Peyer's patch (tissue), 4 donors: ENCODE measurements at places on chromosomes 2 and 18.

GRCh38 chr2:128617029-128617590, 298.4 kb upstream of the HS6ST1 start:
- no peak for DNase-seq

DNA sequence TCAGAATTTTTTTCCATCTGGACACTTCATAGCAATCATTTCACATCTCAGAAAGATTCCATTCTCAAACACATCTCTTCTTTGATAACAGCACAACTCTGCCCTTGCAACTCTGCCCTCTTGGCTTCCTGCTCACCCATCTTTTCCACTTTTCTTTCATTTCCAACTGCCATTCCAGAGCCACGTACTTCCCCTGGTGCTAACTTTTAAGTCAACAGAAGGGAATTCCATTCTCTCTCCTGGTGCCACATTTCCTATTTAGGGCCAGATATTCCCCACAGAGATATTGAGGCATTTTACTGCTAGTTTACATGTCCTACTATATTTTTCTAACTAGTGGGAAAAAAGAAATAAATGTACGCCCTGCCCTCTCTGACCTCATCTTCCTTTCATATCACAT, 590.2 kb downstream of the ARHGAP15 start:
- DNase-seq: no peak

DNA sequence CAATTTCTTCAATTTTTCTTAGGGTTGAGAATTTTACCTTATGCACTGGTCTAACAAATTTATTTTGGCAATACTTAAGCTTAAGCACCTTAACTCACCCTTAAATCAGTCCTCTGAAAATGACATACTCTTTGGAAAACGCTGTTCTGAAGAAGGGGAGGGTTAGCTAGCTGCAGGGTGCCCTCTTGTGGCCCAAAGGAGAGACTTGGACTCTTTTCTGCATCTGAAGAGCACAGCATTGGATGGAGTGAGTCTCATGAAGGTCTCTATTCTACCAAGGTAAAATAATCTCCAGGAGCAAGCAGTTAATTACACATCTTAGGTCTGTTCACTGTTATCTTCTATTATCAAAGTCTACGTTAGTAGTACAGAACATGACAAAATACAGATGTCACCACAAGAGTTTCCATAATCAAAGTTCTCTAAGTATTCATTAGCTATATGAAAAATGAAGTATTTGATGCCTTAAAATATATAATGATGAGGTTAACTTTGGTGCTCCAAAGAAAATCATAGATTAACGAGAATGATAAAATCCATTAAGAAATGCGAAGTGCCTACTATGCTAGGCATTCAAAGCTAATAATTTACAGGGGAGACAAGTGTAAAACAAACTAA, 24.4 kb downstream of the PUM2 start:
- DNase-seq: peak; percentile 74

DNA sequence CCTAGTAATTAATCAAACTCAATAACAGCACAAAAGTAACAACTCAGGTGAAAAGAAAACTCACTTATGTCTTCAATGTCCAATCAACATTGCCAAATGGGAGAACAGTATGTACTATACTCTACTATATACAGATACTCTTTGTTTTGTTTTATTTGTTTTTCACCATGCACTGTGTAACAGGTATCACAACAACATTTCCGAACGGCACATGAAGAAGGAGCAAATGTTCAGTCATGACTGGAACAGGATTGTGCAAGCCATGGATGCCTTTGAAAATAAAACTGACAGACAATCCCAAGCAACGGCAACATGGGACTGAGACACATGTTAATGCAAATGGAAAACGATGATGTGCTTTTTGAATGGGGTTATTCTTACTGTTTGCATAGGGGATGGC, 334.9 kb upstream of the THUMPD2 start:
- DNase-seq: no peak

GRCh38 chr2:208586516-208586915, 179.9 kb downstream of the PTH2R start:
- DNase-seq: no peak

- DNase-seq: no peak
Observed at GRCh38 chr2:225117051-225117716, 74.9 kb upstream of the DOCK10 start.

GRCh38 chr18:25284861-25285550, 67.0 kb downstream of the ZNF521 start:
- DNase-seq: no peak

GRCh38 chr2:131058920-131059319, 34.3 kb downstream of the FAM168B start:
- peak; percentile 6 for DNase-seq

- DNase-seq: no peak
Observed at GRCh38 chr18:31373641-31374040, 2.9 kb upstream of the DSG4 start.

GRCh38 chr2:86482034-86482433, 40.9 kb downstream of the KDM3A start:
- no peak for DNase-seq

GRCh38 chr2:236622201-236622600, 52.6 kb downstream of the ACKR3 start:
- no peak for DNase-seq

DNA sequence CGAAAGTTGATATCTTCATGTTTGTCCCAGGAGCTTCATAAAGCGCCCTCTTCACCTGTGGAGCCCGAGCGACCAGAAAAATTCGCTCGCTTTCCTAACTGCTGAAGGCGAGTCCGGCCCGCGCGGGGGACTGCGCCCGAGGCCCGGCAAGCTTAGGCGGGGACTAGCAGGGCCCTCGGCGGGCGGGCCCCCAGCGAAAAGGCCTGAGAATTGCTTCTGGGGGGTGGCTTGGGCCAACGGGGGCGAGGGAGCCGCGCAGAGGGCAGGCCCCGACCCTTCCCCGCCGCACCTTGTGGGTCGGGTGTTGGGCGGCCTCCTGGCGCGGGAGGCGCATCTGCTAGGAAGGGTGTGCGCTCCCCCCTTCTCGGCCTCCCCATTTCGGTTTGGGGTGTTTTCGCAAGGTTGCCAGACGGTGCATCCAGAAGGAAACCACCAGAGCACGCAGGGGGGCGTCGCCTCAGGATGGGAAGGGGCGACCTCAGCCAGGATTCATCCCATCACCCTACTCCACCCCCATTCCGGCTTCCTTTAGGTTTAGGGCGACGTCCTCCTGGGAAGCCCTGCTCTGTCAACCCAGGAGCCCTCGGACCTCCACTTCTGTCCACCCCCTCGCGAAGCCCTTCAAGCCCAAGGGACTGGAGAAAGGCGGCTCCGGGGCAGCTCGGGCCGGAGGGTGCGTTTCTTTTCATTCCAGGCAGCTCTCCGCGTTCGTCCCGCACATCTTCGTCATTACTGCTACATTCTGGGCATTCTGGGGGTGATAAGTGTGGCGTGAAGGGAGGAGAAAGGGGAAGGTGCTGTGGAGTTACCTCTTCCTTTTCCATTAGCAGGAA, 9.1 kb downstream of the SP9 start:
- no peak for DNase-seq

DNA sequence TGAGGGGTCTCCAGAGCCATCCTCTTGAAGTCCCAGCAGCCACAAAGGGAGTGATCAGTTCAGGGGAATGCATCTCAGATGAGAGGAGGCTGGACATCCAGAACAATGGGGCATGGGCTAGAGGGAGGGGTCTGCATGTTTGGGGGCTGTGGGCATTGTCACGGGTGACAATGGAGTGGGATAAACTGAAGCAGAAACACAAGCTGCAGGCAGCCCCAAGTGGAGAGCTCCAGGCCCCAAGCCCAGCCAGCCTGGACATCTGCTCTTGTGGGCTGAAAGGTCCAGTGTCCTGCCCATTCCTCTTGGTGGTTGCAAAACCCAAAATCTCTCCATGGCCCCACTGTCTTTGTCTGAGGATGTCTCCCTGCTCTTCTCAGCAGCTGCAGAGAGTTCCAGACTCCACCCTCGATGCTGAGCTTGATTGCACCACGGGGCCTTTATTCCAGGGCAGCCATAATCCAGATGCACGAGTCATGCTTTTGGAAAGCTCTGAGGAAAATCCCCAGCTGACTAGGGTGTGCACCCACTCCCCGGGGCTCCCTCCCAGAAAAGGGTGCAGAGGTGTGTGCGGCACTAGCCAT, 149.4 kb downstream of the TNS1 start:
- DNase-seq: no peak

- DNase-seq: no peak
Observed at GRCh38 chr2:84857566-84857965, 23.3 kb downstream of the TRABD2A start.

DNA sequence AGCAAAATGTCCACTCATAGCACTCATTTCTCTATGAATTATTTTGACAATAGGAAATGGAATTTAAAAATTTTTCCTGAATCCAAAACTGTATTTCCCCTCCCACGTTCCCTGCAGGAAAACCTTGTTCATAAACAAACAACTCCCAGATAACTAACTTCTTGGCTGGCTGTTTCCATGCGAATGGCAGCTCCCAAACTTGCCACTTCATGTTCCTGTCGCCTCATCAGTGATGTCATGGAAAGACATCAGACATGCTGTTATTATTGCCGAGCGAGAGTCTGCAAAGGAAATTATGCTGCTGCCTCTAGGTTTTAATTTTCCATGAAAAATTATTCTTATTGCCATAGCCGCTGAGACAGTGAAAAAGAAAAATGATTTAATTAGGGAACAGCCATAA, 117.0 kb upstream of the RIOK3 start:
- DNase-seq: no peak

GRCh38 chr18:68703326-68703725, 11.6 kb downstream of the TMX3 start:
- DNase-seq: no peak

- no peak for DNase-seq
Observed at GRCh38 chr2:37284381-37284780, 40.3 kb downstream of the PRKD3 start.

DNA sequence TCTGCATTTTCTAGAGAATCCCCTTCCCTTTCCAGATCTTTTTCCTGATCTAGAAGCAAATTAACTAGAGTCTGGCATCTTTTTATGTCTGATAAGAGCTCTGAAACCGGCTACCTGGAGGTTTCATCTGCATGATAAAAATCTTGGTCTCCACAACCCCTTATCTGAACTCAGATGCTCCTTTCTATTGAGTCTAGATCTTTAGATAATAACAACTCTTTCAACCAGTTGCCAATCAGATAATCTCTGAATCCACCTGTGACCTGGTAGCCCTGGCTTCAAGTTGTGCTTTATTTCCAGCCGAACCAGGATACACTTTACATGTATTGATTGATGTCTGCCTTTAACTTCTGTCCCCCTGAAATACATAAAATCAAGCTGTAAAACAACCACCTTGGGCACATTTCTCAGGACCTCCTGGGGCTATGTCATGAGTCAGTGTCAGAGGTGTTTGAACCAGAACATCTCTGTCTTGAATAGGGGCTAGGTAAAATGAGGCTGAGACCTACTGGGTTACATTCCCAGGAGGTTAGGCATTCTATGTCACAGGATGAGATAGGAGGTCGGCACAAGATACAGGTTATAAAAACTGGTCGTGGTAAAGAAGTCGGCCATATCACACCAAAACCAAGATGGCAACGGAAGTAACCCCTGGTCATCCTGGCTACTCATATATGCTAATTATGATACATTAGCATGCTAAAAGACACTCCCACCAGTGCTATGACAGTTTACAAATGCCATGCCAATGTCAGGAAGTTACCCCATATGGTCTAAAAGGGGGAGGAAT, 20.8 kb downstream of the RALBP1 start:
- DNase-seq: no peak

DNA sequence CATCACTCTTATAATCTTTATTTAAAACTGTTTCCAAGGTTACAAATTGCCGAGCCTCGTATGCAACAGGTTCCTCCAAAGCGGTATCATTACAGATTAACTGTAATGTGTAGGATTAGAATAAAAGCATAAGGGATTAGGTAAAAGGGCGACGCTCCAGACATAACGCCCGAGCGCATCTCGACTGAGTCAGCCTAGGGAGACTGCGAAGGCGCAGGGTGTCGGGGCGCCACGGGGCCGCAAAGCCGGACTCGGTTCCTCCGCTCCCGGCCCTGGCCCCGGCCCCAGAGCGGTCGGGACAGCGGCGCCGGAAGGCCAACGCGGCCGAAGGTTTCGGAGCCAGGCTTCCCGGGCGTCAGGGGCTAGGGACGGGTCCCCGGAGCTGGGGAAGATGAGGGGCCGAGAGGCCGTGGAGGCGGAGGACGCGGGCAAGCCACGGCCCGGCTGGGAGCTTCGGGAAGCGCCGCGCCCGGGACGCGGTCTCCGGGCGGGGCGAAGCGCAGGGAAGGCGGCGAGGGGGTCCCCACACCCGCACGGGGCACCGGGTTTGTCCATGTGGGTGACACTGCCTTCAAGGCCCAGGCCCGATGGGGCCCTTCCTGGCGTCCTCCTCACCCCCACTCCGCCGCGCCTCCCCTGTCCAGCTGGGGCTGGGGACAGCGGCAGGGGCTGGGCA, 12.9 kb upstream of the SIX3 start:
- no peak for DNase-seq

DNA sequence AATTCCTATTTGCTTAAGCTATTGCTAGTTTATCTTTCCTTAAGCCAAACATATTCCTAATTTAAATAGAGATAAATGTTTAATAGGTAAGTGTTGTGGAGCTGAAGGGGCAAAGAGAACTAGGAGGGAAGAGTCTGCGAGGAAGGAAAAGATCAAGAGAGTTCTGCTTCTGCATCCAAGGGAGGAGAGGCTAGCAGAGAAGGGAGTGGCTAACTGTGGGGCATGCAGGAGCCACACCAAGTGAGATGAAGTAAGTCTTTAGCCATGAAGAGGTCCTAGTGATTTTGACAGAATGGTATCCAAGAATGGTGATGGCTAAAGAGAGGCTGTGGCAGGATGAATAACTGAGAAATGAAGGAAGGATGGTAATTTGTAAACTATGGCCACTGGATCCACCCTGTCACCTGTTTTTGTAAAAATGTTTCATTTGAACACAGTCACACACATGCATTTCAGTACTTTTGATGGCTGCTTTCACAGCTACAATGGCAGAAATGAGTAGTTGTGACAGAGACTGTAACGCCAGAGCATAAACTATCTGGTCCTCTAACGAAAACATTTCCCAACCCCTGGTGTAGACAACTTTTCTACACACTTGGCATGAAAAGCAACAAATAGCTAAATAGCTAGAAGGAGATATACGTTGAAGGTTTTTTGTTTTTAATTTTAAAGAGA, 15.6 kb downstream of the TPGS2 start:
- DNase-seq: no peak

GRCh38 chr2:239300242-239300641, 100.6 kb downstream of the HDAC4 start:
- no peak for DNase-seq
